GM04504 (cell line): ENCODE measurements at places on chromosomes 11 and 22.

DNA sequence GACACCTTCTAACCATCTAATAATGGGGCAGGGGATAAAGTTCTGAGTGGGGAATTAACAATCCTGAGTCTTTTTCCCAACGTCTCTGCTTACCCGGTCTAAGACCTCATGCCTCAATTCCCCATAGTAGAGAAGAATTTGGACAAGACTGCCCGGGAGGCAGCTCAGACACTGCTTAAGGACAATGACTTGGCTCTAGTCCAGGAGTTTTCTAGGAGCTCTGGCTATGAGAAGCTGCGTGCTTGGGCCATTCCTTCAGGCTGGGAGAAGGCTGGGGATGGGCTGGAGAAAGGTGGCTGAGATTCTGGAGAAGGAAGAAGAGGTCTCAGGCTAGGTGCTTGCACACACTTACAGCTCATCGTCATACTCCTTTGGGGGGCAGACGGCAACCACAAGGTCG is 19.8 kb upstream of the ABCC8 start:
- DNase-seq: no peak

DNA sequence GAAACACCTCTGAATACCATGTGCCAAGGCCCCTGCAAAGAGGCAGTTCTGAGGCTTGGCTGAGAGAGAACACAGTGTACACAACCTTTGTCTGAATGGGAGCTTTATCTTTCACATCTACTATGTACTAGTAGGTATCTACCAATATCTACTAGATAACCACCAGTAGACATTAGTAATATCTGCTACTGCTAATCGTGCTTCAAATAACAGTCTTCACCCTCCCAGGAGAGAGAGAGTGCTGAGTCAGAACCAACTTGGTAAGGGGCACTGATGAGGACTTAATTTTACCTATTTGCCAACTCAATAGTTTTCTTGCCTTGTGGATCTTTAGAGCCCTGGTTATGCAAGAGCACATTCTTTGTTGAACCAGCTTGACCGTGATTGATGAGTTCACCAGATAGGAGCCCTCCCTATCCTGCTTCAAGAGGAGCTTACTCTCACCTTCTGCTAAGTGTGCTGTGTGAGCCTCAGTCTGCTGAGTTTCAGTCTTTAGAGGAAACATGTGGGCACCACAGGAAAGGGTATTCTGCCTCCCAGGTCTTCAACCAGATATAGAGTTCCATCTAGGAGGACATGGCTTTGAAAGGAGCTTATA is 967.5 kb downstream of the NTM start:
- no peak for DNase-seq

GRCh38 chr22:46908641-46909107 is 146.2 kb downstream of the TBC1D22A start:
- DNase-seq: no peak

DNA sequence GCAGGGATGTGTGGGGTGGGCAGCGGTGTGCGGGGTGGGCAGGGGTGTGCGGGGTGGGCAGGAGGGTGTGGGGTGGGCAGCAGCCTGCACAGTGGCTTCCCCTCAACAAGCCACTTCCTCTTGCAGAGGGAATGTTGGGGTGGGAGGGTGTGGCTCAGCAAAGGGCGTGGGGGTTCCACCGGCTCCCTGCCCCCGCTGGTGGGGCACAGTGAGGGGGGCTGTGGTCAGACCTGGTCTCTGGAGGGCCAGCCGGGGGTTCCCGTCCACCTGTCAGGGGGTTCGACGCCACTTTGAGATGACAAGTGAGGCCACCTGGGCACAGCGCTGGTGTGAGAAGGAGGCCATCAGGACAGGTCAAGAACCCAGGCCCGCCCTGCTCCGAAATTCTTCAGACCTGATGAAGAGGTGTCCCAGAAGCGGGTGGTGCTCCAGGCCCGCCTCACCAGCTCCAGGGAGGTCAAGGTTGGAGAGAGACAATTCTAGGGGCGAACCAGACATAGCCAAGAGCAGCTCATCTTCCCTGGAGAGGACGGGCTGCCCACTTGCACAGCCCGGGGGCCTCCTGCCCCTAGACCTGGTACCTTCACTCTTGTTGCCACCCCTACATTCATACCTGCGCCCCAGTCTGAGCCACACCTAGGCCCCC is 1.3 kb downstream of the C11orf21 start:
- DNase-seq: no peak

DNA sequence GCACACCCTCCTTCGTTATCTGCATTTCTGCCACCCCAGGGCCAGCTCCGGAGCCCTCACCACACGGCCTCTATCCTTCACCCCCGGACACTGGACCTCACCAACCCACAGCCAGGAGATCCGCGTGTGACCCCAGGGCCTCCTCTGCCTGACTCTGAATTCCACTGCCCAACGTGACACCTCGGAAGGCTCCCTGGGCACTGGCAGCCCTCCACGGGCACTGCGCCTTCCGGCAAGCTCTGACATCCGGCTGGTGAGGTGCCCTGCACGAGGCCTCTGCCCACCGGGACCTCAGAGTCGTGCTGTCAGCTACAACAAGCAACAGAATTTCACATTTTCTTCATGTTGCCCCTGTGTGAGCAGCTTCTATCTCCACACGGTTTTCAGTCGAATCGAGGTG is 148.3 kb downstream of the CRYBB2 start:
- DNase-seq: no peak

DNA sequence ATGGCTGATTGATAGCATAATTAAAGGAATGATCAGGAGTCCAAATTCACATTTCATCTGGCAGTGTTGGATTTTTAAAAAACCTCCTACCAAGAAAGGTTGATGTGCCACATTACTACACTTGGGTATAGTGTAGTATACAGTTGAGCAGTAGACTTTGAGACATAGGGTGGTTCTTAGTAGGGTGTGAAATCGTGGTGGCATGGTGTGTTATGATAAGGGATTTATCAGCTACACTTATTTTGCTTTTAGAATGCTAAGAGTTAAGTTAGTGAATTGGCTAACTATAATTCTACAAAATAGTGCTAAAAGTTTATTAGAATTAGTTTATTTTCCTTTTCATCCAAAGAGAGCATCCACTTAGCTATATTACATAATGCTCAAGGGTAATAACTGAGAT is 13.1 kb downstream of the TBCEL start:
- DNase-seq: no peak

GRCh38 chr22:44133901-44134571 is 46.7 kb upstream of the PARVG start:
- no peak for DNase-seq

- no peak for DNase-seq
Observed at GRCh38 chr22:35978889-35979288, 49.7 kb downstream of the RBFOX2 start.

DNA sequence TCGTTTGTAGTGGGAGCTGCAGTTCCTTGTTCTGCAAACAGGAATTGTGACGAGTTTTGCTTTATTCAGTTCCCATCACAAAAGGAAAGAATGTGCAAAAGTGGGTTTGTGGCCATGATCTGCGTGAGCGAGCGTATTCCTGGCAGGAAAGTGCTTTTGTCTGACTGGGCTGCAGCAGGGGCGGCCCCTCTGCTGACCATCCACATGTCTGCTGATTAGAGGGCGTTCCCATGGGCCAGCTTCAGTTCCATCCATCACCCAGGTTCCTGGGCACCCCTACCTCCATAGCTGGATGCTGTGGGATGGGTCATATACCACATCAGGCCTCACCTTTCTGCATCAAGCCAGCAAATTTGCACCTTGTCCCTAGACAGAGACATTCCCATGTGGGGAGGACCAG is 28.9 kb upstream of the GAL start:
- DNase-seq: no peak

DNA sequence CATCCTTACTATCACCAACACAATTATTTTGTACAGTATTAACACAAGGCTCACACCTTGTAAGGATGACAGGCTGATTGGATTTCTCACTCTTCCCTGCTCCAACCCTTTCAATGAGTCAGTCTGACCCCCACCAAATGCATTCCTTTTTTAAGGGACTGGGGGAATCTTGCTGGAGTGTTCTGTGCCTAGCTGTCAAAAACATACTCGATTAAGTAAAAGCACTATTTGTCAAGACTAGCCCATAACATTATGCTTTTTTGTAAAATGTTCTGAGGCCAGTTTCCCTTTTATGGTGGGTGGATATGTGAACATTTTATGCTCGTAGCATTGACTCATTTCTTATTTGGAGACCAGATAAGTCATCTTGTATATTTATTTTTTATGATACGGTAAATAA is 87.2 kb downstream of the PDHX start:
- no peak for DNase-seq

- DNase-seq: no peak
Observed at GRCh38 chr11:35664977-35665441, 2.4 kb downstream of the TRIM44 start.

DNA sequence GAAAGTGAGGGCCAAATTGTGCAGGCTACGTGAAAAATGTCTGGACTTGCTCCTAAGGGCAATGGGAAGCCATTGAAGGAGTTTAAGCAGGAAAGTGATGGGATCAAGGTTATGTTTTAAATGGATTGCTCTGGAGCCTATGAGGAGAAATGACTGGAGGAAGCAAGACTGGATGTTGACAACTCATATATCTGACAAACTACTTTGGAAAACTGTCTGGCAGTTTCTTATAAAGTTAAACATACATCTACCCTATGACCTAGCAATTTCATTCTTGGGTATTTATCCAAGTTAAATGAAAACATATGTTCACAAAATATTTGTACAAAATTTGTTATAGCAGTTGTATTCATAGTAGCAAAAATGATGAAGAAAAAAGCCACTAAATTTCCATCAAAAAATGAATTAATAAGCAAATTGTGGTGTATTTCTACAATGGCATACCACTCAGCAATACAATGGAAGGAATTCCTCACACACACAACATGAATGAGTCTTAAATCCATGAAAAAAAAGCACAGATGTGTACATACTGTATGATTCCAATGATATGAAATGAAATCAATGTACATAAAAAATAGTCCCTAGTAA is 24.1 kb downstream of the FZD4 start:
- DNase-seq: no peak

DNA sequence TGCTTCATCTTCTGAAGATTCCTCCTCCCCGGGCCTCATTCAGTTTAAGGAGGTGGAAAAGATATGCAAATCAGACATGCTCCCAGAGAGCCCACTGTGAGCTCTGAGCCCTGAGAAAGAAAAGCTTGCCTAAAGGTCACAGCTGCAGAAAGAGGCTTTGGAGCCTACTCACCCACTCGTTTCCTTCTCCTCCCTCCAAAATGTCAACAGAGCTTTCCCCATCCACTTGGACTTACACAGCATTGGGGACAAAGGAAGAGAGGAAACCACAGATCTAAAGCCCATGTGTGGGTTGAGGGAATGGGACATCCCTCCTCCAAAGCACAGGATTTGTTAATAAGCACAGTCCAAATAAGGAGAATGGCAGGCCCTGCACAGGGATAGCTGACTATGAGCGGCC is 158.4 kb downstream of the ETS1 start:
- DNase-seq: no peak

DNA sequence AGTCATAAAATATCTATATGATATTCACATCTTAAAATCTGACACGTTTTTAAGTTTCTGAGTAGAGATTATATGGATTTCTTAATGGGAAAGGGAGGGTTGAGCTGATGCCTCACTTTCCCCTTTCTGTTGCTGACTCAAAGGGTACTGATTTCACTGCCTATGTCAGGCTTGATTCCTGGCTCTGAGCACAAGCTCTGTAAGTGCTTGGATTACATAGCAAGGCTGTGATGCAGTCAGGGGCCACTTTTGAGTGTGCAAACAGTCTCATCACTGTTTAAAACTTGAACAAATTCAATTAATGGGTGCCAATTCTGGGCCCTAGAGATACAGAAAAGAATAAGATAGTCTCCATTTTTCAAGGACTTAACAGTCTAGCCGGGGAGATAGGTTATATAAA is 14.4 kb downstream of the ATXN10 start:
- no peak for DNase-seq

- no peak for DNase-seq
Observed at GRCh38 chr11:115193914-115194801, 310.1 kb downstream of the CADM1 start.

DNA sequence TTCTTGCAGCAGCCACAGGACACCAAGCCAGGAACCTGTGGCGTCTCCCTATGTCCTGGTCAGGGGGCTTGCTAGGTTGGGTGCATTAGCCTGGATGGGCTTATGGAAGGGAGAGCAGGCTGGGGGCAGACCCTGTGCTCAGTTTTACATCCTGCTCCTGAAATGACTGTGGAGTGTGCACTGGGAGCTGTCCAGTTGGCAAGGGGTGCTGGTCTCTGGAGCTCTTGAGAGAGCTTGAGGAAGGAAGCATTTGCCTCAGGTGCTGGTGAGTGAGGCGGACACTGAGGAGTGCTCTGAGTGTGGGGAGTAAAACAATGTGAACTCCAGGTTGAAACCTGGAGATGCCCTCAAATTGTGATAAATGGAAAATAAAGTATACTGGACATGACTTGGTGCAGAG is 3.4 kb downstream of the SCGB1D4 start:
- DNase-seq: no peak

DNA sequence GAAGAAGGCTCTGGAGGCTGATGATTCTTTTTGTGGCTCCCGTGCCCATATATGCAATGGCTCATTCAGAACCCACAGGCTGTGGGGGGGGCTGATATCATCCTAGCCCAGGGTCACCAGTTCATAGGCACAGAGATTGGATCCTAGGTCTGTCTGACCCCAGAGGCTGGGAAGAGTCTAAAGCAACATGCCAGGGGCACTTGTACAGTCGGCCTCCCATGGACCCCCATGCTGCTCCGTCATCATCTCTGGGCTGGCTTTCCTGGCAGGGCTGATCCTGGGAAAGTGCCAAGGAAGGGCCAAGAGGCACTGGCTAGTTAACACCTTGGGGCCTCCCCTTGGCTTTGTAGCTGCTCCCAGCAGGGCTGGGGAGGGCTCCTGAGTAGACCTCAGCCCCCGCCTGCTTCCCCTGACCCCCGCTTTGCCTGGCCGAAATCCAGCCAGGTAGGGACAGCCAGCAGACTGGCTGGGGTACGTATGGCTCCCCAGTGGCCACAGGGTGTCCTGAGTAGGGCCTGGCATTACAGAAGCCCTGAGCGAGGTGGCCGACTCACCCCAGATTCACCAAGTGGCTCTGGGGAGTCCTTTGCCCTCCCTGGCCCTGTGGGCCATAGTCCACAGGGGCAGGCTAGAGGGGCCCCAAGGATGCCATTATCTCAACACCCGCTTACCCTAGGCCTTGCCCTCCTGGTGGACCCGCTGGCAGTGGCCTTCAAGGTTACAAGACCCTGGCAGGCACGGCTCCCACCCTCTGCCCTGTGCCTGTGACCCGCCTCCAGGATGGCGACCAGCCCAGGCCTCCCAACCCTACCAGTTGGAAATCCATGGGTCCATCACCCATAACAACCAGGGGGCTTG is 22.5 kb downstream of the FADS3 start:
- DNase-seq: no peak
